ENCODE measurements at places on chromosomes 1 and 21. TPM values are rescaled to one million over a fixed set of nuclear protein-coding genes. Genes with fewer than 3 reads are reported as not detected.

The DPT gene
- total RNA-seq: not detected

The CACNA1S gene
- total RNA-seq: not detected

The DCST1 gene
- total RNA-seq: not detected

The VWA5B1 gene
- total RNA-seq: not detected

The KRTAP21-2 gene
- total RNA-seq: not detected

The CCDC27 gene
- not detected for total RNA-seq

The GJA8 gene
- total RNA-seq: not detected

The BATF3 gene
- 31.6 TPM for total RNA-seq

The SLAMF9 gene
- 0.45 TPM for total RNA-seq

The H6PD gene
- 6.4 TPM for total RNA-seq

The CD5L gene
- not detected for total RNA-seq

The F3 gene
- 3.4 TPM for total RNA-seq

The AQP10 gene
- total RNA-seq: not detected

The RNF186 gene
- not detected for total RNA-seq

The SLC16A4 gene
- 33.4 TPM for total RNA-seq

The PTTG1IP gene
- 89.0 TPM for total RNA-seq

The C1orf198 gene
- 14.2 TPM for total RNA-seq

The PRRX1 gene
- not detected for total RNA-seq

The CR1L gene
- total RNA-seq: not detected

The NASP gene
- 116 TPM for total RNA-seq

The ZFP69 gene
- not detected for total RNA-seq

The S100A14 gene
- 0.55 TPM for total RNA-seq

The CHRM3 gene
- not detected for total RNA-seq

The NEK2 gene
- 47.4 TPM for total RNA-seq

The C1orf94 gene
- not detected for total RNA-seq
